ENCODE measurements at places on chromosomes 4 and X.

- DNase-seq, result no peak
Observed at GRCh38 chr4:94595880-94596483, 144.2 kb downstream of the PDLIM5 start.

DNA sequence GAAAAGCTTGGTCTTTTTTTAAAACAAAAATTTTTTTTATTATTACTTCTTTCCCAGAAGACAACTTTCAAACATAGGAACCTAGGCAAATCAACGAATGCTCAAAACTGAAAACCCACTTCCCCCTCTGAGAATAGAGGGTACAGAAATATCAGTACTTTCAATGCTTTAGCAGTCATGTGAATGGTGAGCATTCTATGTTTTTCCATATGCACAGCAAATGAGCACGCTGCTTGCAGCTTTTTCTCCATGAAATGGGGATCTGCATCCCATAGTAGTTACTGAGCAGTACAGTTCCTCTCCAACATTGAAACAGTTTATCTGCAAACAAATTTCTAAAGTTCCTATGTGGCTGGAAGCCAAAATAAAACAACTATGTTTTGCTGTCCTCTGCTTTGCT is 108.4 kb upstream of the BMP2K start:
- no peak for DNase-seq

DNA sequence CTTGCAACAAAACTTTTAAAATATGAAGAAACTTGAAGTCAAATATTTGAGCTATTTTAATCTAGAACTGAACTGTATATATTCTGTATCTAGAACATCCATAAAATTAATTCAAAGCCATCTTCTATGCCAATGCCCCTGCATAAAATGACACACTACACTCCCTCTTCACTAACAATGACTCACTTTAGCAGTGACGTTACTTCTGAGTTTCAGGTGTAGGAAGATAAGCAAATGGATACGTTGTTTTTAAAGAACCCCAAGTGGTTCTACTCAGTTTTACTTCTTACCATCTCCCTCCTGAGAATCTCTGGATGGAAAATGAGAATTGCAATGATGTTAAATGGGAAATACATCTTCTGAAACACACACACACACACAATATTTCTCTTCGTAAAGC is 45.2 kb downstream of the CXXC4 start:
- no peak for DNase-seq

DNA sequence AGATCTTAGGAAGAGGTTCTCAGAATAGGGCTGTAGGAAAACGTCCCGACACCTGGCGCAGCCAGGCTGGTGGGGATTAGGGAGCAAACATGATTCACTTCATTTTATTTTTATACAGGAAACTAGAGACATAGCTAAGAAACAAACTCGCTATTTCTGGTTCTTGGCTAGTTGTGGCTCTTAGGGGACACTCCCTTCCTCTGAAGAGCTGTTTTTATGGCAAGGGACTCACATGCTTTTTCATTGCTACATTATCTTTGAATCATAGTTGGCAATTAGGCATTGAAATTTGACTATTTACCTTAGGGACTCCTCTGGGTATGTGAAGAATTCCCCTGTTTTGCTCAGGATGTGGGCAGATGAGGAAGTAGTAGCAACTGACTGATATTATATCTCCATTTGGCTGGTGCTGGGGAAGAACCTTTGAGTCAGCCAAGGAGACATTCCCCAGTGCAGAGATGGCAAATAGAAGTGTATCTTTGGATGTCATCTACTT is 174.5 kb downstream of the SMIM20 start:
- no peak for DNase-seq

GRCh38 chrX:15567886-15568616 is 32.7 kb downstream of the ACE2 start:
- no peak for DNase-seq

DNA sequence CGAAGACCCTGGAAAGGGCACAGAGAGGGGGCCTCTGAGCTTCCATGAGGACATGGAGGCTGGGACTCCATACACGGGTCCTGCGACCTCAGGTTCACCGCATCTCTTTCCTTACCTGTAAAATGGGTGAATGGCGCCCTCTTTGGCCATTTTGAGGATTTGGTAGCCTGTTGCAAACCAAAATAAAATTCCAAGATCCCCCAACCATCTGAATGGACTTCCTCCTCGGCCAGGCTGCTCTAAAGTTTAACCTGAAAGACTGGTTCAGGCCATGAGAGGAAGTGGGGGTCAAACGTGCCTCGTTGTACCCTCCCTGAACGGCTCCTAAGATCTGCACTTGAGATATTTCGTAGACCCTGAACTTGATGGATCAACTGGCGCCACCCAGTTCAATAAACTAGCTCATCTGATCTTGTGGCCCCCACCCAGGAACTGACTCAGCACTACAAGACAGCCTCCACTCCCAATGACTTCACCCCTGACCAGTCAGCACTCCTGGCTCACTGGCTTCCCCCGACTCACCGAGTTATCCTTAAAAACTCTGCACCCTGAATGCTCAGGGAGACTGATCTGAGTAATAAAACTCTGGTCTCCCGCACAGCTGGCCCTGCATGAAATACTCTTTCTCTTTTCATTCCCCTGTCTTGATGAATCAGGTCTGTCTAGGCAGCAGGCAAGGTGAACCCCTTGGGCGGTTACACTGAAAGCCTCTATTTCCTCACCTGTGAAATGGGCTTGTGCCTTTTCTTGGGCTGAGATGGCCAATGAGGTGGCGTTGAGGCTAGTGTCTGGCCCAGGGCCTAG is 32.9 kb upstream of the GPR78 start:
- DNase-seq, result no peak

DNA sequence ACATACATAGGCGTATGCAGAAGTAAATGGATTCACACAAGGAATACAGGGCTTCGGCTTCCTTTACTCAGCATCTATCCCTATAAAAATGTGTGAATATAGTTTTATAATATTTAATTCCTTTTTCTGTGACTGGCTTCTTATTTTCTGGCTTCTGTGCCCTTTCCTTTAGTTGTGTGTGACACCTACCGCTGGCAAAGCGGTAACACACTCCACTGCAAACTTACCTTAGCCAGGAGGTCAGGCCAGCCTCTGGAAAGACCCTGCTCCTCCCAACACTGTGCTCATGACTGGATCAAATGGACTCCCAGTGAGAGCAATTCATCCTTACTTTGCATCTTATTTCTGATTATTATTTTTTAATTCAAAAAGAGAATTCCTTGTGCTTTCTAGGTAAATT is 244.2 kb downstream of the ANK2 start:
- DNase-seq, result no peak

GRCh38 chr4:53502094-53502493 is 89.2 kb downstream of the LNX1 start:
- DNase-seq, result no peak

DNA sequence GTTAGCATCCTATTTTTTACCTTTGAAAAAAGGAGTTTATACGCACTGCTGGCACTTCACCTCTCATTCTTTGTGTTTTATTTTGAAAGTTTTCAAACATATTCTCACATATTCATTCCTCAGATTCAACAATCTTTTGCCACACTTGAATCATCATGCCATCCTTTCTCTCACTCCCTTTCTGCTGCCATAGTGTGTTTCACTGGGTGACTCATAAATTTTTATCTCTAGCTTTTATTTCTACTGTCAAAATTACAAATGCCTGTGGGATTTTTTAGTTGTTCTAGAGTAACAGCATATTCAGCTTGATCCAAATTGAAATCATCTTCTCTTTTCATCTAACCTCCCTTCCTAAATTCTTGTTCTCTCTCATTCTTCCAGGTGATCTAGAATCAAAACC is 28.0 kb downstream of the MFSD8 start:
- DNase-seq, result no peak

DNA sequence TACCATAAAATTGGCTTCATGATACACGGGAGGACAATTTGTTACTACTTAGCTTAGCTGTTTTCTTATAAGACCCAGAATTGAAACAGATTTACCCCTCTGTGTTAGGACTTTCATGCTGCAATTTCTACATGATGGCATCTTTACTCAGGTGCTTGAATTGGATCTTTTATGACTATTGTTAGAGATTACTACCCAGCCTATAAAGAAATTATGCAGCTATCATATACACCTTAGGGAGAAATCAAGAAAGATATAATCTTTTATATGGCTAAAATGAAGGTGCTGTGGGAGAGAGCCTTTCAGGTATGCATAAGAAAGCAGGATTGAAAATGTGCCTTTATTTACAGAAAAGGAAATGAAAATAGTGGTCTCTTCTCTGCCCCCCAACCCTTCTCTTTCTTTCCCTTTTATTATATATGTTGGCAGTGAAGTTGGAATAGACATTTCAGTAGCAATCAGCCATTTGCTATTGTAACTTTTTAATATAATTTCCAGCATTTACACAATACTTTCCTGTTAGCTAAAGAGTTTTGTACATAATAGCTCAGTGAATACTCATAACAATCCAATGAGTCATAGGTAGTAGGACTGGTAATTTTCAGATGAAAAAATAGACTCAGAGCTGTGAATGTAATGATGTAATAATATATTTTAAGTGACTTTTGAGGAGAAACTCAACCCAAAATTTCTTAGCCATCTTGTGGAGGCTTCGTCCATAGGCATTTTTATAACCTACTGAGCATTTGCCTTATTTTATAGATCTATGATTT is 311.8 kb downstream of the ADGRL3 start:
- DNase-seq, result no peak

GRCh38 chr4:40055863-40056715 is 561 bp upstream of the N4BP2 start:
- peak; percentile 85 for DNase-seq

DNA sequence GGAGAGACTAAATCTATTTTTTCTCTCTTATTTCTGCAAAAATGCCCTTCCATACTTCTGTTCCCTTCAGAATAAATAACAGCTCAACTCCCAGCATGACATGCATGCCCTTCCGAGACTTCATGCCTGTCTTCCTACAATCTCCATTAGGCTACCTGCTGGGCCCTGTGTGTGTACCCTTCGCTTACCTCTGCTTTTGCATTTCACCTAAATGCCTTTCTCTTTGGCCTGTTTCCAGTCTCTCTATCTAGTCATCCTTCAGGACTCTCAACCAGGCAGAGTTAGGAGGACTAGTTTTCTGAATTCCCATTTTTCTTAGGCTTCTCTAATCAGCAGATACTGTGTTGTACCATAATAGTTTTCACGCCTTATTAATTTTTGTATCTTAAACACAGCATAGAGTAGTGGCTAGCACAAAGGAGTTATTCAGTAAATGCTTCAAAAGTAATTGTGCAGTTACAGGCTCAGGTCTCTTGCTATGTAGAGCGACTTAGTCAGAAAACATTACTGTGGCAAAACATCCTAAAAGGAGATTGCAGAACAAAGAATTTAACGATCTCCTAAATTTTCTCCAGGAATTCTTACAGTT is 20.5 kb downstream of the SEPTIN11 start:
- DNase-seq, result no peak
